Fibroblast of upper back skin (primary cell): ENCODE measurements at places on chromosomes 7 and 10.

DNA sequence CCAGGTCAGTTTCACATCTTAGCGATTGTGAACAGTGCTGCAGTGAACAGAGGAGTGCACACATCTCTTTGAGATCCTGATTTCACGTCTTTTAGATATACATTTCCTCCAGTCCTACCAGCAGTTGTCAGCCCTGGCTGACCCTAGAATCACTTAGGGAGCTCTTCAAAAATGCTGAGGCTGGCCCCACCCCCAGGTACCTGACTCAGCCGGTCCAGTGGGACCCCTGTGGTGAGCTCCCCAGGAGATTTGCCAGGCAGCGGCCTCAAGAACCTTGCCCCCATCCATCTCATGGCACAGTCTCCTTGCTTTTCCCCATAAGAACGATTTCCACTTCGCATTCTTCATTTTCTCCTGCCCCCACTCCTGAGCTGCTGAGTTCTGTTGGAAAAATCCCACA, 45.5 kb downstream of the TEX36 start:
- no peak for DNase-seq

GRCh38 chr10:86583983-86584382, 62.4 kb upstream of the WAPL start:
- DNase-seq = no peak

DNA sequence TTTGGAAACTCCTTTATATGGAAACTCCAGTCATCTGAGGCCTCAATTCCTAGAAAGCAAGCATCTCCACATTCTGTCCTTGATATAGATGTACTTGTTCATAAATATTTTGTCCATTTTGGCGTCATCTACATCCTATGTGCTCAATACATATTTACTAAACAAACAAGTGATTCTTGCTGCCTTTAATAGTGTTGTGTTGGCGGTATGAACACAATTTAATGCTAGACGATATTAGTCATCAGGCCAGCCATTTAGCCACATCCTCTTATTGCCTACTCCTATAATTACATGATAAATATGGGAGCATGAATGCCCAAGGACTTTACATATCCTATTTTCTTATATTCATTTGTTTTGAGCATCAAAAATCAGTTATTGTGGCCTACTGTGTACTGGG, 18.5 kb upstream of the IFRD1 start:
- DNase-seq = no peak

DNA sequence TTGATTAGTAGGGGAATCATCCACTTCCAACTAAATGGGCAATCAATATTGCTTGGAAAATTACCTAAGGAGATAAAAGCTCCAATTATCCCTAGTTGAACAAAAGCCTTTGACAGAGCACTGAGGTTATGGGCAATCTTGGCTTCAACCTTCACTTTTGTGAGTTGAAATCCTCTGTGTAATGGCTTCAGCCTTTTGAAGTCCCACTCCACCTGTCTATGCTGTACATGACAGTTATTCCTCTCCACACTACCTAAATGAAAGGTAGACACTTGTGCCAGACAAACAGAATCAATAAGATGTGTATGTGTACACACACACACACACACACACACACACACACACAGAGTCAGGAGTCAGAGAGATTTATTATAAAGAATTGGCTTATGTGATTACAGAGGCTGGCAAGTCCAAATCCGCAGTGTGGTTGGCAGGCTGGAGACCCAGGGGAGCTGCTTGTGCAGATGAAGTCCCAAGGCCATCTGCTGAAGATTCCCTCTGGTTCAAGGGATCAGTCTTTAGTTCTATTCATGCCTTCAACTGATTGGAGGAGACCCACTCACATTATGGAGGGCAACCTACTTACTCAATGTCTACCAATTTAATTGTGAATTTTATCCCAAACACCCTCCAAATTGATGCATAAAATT, 164.8 kb upstream of the CDC14C start:
- no peak for DNase-seq

GRCh38 chr10:11275651-11276050, 258.0 kb downstream of the CELF2 start:
- DNase-seq = no peak

DNA sequence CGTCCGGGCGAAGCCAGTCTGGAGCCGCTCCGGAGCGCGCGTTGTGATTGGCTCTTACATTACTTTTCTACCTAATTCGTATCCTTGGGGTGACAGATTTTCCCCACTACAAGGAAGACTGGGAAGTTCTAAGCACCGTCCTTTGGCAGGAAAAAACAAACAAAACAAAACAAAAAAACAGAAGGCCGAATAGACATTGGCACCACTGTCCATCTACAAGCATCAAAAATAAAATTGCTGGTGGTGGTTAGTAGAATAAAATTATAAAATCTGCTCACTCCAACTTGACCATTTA, 651 bp upstream of the SKAP2 start:
- no peak for DNase-seq

DNA sequence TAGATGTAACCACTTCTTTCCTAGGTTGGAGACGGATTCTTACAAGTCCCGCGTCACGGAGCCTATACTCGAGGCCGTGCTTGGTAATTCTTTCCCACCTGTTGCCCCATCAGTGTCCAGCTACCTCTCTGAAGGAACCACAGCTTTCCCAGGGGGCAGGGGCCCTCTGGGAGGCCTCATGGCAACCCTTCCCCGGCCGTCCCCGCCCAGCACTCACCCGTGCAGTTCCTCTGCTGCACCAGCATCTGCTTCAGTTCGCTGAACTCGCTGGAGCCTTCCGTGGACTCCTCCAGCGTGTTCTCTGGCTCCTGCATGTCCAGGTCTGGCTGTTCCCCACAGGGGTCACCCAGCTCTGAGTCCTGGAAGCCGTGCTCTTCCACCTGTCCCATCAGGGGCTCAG, 24.5 kb downstream of the ZNF777 start:
- no peak for DNase-seq

- no peak for DNase-seq
Measured at GRCh38 chr7:128200376-128200775, 40.7 kb upstream of the LEP start.

GRCh38 chr7:95907337-95907736, 135.0 kb downstream of the DYNC1I1 start:
- no peak for DNase-seq

DNA sequence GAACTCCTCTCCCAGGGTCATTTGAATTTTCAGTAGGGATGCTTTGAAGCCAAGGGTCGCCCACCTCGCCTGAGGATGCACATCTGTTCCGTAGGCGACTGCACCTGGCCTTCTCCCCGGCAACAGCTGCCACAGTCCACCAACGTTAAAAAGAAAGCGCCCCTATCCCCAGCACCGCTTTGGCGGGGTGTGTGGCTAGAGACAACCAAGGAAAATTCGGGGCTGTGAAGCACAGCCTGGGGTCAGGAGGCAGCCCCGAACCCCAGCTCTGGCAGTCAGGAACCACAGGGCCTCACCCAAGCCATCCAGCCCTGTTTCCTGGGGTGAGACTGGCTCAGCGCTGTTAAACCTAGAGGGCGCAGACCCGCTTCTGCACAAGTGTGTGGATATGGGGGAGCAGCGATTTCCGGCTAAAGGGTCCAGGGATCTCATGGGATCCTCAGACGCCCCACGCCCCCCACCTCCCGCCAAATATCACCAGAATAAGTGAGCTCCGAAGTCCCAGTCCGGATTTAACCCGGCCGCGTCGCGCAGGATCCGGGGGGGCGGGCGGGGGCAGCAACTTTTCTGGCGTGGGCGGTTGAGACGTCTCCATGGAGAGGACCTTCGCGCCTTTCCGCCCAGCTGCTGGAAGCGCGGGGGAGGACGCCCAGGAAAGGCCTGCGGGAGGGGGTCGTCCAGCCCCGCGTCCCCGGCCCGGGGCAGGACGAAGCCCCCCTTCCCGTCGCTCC, 822 bp downstream of the ZC3HAV1L start:
- DNase-seq = peak; percentile 38

- no peak for DNase-seq
Measured at GRCh38 chr10:127715249-127715648, 21.7 kb upstream of the FOXI2 start.

DNA sequence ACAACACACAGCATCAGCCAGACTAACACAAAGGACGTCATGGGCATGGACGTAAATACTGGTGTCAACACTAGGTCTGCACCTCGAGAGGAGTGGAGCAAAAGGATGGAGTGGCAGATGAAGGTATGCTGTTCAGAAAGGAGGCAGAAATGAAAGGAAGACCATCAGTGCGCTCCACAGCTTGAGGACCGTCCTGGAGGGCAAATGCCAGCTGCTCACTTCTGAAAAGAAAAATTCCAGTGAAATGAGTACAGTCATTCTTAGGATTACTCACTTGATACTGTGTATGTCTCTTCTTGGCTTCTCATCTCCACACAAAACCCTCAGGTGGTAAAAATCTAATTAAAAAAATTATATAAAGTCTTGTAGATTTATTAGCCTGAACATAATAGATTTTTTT, 44.8 kb downstream of the EGFR start:
- DNase-seq = peak; percentile 71

DNA sequence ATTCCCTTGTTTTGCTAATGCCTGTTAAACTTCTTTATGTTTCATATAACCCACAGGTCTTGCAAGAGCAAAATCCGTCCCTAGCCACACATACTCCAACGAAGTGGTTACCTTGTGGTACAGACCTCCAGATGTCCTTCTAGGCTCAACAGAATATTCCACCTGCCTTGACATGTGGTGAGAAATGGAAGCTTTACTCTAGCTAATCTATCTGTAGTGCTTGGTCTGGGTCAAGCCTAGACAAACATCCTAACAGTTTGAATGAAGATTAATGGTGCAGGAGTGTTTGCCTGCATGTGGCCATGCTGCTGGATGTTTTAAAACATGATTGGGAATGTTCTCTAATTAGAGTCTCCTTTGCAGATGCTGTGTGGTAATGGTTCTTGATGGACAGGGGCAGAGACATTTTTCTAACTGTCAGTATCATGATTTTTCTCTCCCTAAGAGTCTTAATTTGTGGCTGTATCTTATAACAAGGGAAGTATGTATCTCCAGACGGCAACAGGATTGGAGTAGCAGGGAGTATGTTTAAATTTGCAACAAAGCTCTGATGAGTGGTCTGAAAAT, 308.5 kb upstream of the FZD1 start:
- no peak for DNase-seq
